ENCODE measurements at places on chromosomes 13 and 19.
A peak's percentile ranks its signal among the peaks of the same experiment; 100 is the strongest.

GRCh38 chr19:54421169-54421516 is 5.9 kb downstream of the TTYH1 start:
- no peak for DNase-seq

- DNase-seq = no peak
These were observed 8.0 kb upstream of the SAE1 start for GRCh38 chr19:47122359-47123335.

DNA sequence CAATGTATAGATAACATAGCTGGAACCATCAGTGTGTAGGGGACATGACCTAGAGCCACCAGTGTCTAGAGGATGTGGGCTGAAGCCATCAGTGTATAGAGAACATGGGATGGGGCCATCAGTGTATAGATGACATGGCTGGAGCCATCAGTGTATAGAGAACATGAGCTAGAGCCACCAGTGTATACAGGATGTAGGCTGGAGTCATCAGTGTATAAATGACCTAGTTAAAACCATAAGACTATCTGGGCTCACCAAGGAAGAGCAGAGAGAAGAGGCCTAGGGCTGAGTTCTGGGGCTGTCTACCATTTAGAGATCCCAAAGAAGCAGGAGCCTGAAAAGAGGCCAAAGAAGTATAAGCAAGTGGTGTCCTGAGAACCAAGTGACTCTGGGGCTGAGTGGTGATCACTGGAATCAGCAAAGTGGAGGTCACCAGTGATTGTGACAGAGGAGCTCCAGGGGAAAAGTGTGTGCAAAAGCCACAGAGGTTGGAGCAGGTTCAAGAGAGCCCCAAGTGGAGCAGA is 41.0 kb downstream of the RFX2 start:
- DNase-seq = no peak

DNA sequence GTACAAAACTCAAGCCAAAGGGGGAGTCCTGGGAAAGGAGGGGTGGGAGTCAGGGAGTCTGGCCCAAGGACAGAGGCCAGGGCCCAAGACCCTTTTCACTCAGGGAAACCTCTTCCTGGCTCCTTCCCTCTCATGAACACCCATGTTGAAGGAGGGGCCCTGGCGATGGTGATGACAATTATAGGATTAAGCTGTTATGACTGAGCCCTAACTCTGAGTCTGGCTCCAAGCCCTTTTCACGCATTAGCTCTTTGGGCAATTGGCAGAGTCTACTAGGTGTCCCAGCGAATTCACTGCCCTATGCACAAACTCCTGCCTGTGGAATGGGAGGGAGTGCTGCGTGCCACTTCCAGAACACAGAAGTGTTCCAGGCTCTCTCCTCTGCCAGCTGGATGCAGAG is 20.7 kb downstream of the ZNF575 start:
- no peak for DNase-seq

GRCh38 chr19:5334366-5334739 is 6.3 kb downstream of the PTPRS start:
- no peak for DNase-seq

DNA sequence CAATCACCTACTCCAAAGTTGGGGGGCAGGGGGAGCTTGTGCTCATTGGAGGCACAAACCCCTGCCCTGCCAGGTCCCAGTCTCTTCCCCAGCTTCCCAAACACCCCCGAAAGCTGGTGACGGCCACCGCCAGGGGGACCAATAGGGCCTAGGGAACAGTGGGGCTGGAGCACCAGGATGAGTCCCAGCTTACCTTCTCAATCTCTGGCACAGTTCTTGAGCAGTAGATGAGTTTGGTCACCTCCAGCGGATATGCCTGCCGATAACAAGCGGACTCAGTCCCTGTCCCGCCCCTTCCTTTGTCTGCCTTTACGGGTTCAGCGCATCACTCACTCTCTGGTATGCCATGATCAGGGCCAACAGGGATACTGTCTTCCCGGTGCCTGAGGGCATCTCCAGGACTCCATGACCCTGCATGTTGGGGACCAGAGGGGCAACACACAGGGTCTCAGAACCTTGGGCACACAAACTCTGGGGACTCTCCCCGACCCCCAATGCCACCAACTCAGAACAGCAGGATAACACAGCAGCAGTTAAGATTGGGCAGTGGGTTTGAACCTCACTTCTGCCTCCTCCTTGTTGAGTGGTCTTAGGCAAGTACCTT is 1.5 kb downstream of the ERCC2 start:
- DNase-seq = no peak

DNA sequence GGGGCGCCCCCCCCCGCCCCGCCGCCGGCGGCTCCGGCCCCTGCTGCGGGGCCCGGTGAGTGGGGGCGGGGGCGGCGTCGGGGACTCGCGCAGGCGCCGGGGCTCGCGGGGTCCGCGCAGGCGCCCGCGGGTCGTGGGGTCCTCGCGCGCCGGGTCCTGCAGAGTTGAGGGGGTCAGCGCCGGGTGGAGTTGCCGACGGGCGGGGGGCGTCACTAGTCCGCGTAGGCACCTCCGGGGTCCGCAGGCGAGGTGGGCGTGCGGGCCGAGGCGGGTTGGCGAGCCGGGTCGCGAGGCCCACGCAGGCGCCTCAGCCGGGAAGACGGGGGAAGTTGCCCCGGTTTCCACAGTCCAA is 365 bp downstream of the PPP6R1 start:
- peak; percentile 81 for DNase-seq

- DNase-seq = no peak
These were observed 158.4 kb downstream of the RNF17 start for GRCh38 chr13:24922387-24922744.

DNA sequence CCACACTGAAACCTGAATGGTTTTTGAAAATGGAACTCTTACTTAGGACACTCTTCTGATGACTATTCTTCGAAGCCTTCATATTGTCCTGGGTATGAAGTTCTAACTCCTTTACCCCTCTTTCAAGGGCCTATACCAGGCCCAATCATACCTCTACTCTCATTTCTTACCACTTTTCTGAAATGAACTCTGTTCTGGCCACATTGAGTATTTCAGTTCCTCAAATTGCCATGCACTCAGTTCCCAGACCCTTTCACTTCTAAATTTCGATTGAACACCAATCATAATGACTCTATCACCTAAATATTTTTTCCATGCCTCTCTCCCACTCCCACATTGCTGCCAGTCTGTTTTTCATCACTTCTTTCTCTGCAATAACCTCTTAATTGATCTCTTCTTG is 53.7 kb downstream of the LACC1 start:
- DNase-seq = peak; percentile 49

GRCh38 chr13:49256841-49257240 is 9.1 kb downstream of the CDADC1 start:
- no peak for DNase-seq

GRCh38 chr13:91381371-91381770 is 17.1 kb upstream of the GPC5 start:
- no peak for DNase-seq

All from GM20000 (cell line).